ENCODE measurements at places on chromosomes 4 and X.

GRCh38 chrX:129830494-129830893 lies 13.2 kb downstream of the ZDHHC9 start:
- no peak for DNase-seq

- peak; percentile 27 for DNase-seq
Observed at GRCh38 chr4:124437853-124438495, 274.6 kb downstream of the ANKRD50 start.

- no peak for DNase-seq
Observed at GRCh38 chr4:110949542-110949941, 326.7 kb upstream of the PITX2 start.

GRCh38 chrX:37378404-37378803 lies 29.2 kb downstream of the PRRG1 start:
- DNase-seq = no peak

GRCh38 chr4:6113641-6114040 lies 86.7 kb downstream of the JAKMIP1 start:
- no peak for DNase-seq

DNA sequence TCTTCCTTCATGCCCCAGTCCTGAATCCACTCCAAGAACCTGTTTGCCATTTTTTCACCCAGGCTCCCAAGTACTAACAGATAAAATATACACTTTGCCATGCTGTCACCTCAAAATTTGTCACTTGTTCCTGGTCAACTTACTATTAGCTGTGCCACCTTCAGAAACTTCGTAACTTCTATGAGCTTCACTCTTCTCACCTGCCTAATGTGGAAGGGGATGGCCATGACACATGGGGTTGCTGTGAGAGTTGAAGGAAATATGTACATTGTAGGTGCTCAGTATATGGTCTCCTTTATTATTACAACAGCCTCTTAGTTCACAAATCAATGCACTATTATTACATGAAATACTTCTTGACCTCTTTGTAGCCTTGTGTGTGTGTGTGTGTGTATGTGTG lies 10.4 kb downstream of the TMSB4X start:
- DNase-seq = no peak

- peak; percentile 27 for DNase-seq
Observed at GRCh38 chr4:7291372-7292114, 99.2 kb downstream of the SORCS2 start.

DNA sequence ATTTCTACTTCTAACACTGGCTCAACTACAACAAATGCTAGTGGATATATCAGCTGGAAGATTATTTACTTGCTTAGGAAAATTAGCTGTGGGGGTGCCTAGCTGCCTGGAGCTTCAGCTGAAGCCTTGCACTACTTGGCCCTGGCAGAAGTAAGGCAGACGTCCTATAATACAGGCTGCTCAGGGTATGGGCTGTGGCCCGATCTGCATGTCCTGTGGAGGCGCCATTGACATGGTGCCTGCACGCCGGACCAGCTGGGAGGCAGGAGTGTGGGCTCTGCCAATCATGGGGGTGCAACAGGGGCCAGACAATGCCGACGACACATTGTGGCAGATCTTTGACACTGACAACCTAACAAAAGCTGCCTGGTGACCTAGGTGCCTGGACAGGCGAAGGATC lies 31.6 kb upstream of the UCP1 start:
- no peak for DNase-seq

Measured in mucosa of gallbladder (tissue), 1 donor.